ENCODE measurements at places on chromosomes 7 and 10.

- DNase-seq = no peak
Observed at GRCh38 chr10:91528768-91529167, 104.1 kb downstream of the PPP1R3C start.

- no peak for DNase-seq
Observed at GRCh38 chr7:11294218-11294617, 320.5 kb downstream of the PHF14 start.

GRCh38 chr7:55423277-55423711 lies 58.2 kb downstream of the LANCL2 start:
- DNase-seq = no peak

GRCh38 chr10:75475460-75476182 lies 44.2 kb downstream of the LRMDA start:
- no peak for DNase-seq

DNA sequence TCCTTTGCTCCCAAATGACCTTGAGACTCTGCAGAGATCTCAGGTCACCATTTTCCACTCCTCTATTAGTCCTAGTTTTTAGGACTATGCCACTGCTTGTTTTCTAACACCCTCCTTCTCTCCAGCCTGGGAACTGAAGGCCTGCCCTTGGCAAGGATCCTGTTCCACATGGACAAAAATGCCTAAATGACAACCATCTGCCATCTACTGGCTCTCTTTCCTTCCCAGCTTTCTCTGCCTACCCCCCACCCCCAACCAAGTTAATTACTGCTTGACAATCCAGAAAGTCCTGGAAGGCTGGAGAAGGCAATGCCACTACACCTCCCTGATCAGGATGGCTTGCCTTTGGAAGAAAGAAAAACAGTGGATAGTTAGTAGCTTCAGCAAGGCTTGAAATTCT lies 44.8 kb upstream of the SP8 start:
- DNase-seq = no peak

DNA sequence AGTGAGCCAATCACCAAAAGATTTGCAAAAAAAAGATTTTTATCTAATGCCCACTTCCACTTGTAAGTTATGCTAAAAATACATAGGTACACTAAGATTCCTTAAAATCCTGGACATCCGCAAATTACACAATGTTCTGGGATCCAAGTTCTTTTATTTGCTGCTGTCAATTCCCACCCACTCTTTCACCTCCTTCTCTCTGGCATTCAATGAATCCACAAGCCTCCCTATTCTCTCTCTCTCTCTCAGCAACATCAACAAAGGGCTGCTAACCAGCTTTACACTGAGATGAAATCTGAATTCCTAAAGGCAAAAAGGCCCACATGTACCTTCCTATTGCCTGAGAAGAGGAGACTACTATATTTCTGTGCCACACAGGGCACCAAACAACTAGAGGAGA lies 99.9 kb downstream of the ARMH3 start:
- DNase-seq = no peak

DNA sequence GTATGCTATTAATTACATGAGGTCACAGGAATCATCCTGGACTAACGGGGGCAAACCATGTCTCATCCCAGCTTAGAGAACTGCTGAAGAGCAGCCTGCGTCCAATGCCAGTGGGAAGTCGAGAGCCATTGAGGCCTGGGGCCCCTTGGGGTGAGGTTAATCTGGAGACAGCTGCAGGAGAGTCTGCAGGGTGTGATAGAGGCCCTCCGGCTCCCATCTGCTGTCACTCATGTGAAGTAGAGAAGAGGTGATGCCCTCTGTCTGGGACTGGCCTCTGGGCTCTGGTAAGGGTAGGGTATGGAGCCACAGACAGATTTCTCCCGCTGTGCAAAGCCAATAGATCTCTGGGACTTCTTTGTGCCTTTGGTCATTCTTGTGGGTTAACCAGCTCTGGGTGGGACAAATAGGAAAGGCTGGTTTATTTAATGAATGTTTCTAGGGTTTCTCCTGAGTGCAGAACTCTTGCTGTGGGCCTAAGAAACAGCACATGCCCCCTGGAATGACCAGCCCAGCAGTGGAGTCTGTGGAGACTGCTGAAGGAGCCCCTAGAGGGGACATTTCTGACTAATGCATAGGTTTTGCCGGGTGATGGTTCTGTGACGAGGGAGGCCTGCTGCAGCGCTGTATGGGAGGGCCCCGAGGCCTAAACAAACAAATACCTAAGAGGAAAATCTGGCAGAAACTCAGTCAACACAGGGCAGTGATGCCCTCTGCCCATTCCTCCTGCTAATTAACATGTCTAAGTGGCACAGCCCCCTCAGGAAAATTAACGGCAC lies 34.5 kb downstream of the CRHR2 start:
- DNase-seq = no peak

- no peak for DNase-seq
Observed at GRCh38 chr7:87420173-87420572, 55.3 kb downstream of the ABCB4 start.

DNA sequence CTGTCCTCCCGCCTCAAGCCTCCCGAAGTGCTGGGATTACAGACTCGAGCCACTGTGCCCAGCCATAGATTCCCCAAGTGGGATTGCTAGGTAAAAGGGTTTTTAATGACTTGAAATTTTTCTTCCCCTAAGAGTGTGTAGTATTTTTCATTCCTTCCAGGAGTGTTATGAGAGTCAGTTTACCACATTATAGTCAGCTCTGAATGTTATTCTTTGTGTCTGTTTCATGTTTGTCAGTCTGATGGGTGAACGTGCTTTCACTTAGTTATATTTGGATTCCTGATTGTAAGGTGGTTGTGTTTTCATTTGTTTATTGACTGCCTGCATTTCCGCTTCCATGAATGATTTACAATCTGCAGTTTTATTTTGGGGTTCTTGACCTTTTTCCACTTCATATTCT lies 6.3 kb downstream of the ZNF212 start:
- DNase-seq = no peak

- no peak for DNase-seq
Observed at GRCh38 chr10:70381471-70382421, 679 bp downstream of the LRRC20 start.

- DNase-seq = no peak
Observed at GRCh38 chr7:123537026-123537642, 2.7 kb upstream of the IQUB start.

- DNase-seq = no peak
Observed at GRCh38 chr10:133372507-133372906, 647 bp downstream of the ECHS1 start.

- no peak for DNase-seq
Observed at GRCh38 chr7:105567024-105567423, 14.3 kb downstream of the EFCAB10 start.

- no peak for DNase-seq
Observed at GRCh38 chr7:5086256-5086655, 40.6 kb downstream of the RBAK start.

DNA sequence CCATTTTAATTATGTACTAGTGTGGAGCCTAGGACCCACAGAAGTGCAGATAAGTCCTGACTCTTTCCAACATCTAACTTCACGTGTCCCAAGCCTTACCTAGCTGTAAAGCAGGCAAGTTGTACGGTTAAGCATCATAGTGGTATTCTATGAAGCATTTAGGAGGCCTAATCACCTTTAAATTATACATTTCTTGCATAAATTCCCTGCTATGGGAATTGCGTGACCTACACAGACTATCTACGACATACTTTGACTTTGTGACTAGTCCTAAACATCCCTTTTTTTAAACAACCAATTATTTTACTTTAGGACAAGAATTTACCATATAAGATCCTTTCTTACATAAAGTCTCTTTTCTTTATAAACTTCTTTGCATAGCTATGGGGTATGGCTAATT lies 37.7 kb upstream of the LRGUK start:
- no peak for DNase-seq

GRCh38 chr10:83522881-83523386 lies 616.4 kb upstream of the GHITM start:
- DNase-seq = no peak

GRCh38 chr10:64486149-64486548 lies 964.9 kb downstream of the REEP3 start:
- DNase-seq = no peak

- no peak for DNase-seq
Observed at GRCh38 chr7:74371381-74372341, 82.0 kb upstream of the GTF2IRD1 start.

GRCh38 chr10:44459671-44460070 lies 74.8 kb upstream of the CXCL12 start:
- no peak for DNase-seq

GRCh38 chr10:124655191-124656112 lies 88.7 kb downstream of the FAM53B start:
- DNase-seq = no peak

GRCh38 chr10:132735923-132736391 lies 50.0 kb downstream of the NKX6-2 start:
- DNase-seq = no peak

- no peak for DNase-seq
Observed at GRCh38 chr7:154950960-154951359, 52.0 kb downstream of the PAXIP1 start.

GRCh38 chr7:157679607-157680006 lies 342.8 kb downstream of the DNAJB6 start:
- DNase-seq = no peak

DNA sequence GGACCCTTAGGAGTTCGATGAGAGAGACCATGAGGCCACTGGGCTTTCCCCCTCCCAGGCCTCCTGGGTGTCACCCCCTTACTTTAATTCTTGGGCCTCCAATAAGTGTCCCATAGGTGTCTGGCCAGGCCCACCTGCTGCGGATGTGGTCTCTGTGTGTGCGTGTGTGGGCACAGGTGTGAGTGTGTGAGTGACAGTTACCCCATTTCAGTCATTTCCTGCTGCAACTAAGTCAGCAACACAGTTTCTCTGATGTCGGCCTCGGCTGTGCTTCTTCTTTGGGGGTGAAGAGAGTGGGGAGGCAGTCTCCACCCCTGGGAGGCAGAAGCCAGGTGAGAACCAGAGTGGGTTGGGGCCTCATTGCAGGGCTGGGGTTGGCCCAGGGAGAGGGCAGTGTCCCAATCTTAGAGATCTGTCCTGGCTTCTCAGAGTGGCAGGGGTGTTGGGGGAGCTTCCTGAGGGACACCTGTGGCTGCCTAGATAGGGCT lies 1.5 kb downstream of the PVRIG start:
- DNase-seq = peak; percentile 71

GRCh38 chr7:44220358-44221112 lies 19.8 kb downstream of the YKT6 start:
- no peak for DNase-seq

- no peak for DNase-seq
Observed at GRCh38 chr10:58400609-58401008, 15.4 kb downstream of the TFAM start.

DNA sequence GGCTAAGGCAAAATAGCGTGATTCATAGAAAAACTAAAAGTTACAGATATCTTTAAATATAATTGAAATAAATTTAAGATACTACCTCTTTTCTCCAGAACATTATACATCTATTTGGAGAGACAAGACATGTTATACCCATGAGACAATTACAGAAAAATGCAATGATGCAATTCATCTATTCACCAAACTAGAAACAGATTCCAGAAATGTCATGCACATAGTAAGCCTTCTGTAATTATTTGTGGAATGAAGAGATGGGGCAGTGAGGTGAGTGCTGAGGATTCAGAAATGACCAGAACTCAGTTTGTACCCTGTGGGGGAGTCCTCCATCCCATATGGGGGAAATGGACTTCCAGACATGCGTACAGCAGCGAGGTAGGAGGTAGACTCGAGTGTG lies 99.4 kb downstream of the MKX start:
- no peak for DNase-seq

GRCh38 chr7:30223896-30224295 lies 60.5 kb upstream of the ZNRF2 start:
- no peak for DNase-seq

GRCh38 chr10:30378201-30378995 lies 29.3 kb upstream of the MTPAP start:
- no peak for DNase-seq

DNA sequence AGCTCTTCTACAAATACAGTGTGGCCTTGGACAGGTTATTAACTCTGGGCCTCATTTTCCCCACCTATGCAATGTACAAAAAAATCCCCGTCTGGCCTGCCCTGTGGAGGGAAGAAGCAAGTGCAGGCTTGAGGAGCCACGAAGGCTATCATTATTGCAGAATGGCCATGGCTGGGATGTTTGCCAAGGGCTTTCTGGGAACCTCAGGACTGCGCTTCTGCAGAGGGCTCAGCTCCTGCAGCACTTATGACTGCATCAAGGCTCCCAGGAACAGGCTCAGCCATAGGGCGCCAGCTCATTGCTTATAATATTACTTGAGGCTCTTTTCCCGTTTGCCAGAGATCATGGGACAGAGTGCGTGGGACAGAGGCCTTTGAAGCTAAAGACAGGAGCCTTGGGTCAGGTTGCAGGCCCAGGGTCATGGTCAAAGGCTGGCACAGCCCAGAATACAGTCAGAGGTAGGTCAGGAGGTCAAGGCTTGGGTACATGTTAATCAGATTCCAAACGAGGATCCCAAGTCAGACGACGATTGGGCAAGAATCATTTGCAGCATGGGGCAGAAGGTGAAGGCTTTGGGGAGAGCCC lies 20.6 kb upstream of the C10orf105 start:
- DNase-seq = no peak

- no peak for DNase-seq
Observed at GRCh38 chr7:104207348-104207730, 474 bp downstream of the ORC5 start.

DNA sequence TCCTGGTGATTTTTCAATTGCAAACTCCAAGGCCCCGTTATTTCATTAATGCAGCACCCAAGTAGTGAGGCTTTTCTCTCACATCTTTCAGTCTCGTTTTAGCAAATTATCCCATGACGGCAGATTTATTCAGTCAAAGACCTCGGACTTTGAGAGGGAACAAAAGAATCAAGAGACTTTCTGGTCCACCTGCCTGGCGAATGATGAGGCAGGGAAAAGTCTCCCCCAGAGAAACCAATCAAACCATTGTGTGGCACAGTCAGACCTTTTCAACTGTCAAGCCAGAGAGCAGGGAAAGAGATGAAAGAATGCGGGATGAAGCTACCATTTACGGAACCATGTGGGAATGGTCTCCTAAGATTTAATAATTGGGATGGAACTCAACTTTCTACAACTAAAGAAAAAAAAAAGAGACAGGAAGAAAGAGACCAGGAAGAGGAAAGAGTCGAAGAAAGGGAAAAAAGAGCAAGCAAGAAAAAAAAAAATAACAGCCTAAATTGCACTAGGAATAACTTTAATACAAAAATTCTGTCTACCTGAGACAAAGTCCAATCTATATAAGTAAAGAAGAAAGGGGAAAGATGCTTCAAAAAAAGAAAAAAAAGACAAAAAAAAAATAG lies 22.8 kb downstream of the GLI3 start:
- no peak for DNase-seq

- DNase-seq = no peak
Observed at GRCh38 chr10:21529032-21529910, 3.8 kb upstream of the SKIDA1 start.

All from activated CD4-positive, alpha-beta T cell treated with anti-CD3 and anti-CD28 coated beads for 1 hour (primary cell).